ENCODE measurements at places on chromosomes 12 and 14.

GRCh38 chr12:95623554-95624170, 72.4 kb upstream of the USP44 start:
- peak; percentile 15 for DNase-seq

DNA sequence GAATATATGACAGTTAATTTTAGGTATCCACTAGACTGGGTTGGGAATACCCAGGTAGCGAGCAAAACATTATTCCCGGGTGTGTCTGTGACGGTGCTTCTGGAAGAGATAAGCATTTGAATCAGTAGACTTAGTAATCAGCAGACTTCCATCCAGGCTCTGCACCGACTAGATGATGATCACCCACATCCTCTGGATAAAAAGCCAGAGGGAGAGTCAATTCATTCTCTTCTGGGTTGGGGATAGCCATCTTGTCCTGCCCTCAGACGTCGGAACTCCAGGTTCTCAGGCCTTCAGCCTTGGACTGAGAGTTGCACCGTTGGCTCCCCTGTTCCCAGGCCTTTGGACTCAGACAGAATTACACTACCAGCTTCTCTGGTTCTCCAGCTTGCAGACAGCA, 168.0 kb downstream of the PHLDA1 start:
- DNase-seq, result no peak

GRCh38 chr14:65471038-65471878, 58.7 kb downstream of the FUT8 start:
- peak; percentile 29 for DNase-seq

- DNase-seq, result no peak
Observed at GRCh38 chr14:91146661-91147060, 32.8 kb downstream of the DGLUCY start.

DNA sequence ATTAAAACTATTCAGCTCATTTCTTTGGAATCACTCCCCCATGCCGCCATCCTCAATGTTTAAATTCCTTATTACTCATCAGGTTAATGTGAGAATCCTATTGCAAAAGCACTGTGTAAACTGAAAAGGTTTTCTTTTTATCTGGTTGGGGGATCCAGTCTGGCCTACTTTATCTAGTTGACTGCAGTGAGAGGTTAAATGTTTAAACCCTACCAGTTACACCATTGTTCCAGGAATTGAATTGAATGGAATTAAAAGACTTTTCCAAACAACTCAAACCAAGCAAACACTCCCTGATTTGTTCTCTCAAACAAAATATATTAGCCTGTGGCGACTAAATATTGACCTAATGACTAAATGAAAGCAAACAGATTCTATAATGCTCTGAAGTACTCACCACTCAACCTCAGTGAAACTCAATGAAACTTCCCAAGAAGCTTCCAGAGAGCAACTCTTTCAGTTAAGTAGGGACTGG, 100.5 kb downstream of the VEZT start:
- DNase-seq, result no peak

DNA sequence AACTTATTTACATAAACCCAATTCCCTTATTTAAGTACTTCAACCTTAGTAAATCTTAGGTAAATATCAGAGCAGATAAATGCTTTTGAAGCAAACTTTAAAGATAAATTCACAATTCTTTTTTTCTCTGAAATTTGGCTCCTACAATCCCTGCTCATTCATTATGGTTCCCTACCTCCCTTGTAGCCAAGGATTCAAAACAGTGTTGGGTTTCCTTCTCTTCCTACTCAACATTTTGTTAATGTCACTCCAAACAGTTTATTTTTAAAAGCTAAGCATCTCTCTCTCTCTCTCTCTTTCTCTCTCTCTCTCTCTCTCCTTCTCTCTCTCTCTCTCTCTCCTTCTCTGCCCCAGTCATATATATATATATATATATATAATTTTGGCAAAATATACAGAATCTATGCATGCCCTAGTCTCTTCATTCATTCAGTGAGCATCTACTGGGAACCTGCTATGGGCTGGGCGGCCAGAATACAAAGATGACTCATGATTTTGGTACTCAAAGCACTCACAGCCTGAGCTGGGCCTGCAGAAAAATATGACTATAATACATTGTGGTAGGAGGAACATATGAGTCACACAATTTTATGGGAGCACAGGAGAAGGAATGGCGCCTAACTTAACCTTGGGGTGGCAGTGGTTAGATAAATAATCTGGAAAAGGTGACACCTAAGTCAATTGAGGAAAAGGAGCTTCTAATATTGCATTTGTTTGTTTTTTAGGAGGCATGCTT, 123.7 kb upstream of the DHRS4 start:
- DNase-seq, result no peak

GRCh38 chr12:107590413-107590812, 95.2 kb upstream of the PWP1 start:
- no peak for DNase-seq

DNA sequence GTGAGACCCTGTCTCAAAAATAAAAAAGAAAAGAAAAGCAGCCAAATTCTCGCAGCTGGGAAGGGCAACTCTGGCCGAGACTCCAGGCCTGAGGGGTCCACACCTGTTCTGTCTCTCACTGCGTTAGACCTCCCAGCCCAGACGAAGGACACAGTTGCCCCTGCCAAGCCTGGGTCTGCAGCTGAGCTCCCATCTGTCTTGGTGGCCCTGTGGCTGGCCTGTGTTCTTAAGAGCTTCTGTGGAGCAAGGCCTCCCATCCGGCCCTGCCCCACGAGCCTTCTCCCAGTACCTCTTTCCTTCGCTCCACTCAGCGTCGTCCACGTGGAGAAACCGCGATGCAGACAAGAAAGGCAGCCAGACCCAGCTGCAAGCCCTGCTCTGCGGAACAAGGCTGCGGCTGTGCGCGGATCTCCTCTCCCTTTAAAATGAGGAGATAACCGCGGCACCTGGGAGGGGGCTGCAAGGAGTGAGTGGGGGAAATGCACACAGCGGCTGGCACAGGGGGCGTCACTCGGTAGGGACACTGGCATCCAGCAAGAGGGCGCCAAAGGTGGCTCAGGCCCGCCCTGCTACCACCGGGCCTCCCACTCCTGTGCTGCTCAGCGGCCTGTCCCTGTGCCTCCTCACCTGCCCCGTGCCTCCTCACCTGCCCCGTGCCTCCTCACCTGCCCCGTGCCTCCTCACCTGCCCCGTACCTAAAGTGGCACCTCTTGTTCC, 42.4 kb downstream of the LRRC74A start:
- DNase-seq, result no peak

GRCh38 chr12:6313326-6313940, 3.0 kb downstream of the PLEKHG6 start:
- no peak for DNase-seq

DNA sequence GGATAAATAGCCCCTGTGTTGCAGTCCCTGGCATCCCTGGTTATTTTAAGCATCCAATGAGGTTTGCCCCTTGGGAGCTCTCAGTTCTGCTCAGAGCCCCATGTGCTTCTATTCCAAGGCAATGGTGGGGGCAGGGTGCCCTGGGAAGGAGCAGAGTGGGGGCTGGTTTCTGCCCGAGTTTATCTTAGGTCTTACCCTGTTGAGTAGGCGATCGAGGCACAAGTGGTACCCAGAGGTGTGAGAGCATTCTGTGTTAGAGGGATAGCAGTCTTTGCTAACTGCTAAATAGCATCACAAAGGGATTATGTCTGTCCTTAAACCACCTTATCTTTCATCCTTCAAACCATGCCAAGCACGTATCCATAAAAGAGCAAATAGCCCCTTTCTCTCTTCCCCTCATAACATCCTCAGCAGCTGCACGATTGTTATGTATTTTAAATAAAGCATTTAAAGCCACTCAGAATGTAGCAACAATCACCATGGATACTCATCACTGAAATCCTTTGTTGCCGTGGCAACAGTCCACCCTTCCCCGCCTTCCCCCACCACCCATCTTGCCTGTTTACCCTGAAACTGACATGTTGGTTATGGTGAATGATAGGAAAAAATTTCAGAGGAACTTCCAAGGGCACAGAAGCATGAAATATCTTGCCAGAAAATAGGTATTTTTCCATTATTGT, 139.3 kb downstream of the PTPN11 start:
- no peak for DNase-seq

GRCh38 chr14:99401621-99402284, 78.9 kb downstream of the SETD3 start:
- no peak for DNase-seq

DNA sequence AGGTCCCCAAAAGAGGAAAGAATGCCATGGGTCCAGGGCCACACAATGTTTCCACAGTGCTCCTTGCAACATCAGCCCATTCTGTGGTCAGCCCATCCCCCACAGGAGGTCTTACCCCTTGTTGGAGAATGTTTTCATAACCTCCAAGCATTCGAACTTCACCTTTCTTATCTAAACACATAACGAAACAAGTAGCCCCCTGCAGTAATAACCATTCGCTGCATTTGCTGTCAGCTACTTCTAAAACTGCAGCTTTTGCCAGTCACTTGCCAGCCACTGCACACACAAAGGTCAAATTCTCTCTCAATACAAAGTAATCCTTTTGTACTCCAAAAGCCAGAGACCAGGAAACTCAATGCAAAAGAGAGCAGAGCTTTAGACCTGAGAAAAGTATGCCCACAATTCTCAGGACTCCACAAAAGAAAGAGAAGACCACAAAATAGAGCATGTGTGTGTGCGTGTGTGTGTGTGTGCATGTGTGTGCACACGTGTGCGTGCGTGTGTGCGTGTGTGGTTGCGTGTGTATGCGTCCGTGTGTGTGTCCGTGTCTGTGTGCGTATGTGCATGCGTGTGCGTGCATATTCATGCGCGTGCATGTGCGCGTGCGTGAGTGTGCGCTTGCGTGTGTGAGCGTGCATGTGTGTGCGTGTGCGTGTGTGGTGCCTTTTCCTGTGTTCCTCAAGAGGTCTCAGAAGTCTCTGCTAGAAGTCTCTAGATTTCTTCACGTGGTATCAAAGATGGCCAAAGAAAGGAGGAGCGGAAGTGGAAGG, 31.7 kb upstream of the NINJ2 start:
- no peak for DNase-seq

GRCh38 chr12:67765776-67766766, 117.5 kb downstream of the DYRK2 start:
- no peak for DNase-seq

- DNase-seq, result no peak
Observed at GRCh38 chr12:76890151-76891143, 11.6 kb upstream of the CSRP2 start.

GRCh38 chr14:21510735-21511657, at the start of gene METTL3:
METTL3 (minus strand) TSS chr14:21511340; CDS start chr14:21511223, 117 bp downstream.
- DNase-seq, result peak; percentile 67

DNA sequence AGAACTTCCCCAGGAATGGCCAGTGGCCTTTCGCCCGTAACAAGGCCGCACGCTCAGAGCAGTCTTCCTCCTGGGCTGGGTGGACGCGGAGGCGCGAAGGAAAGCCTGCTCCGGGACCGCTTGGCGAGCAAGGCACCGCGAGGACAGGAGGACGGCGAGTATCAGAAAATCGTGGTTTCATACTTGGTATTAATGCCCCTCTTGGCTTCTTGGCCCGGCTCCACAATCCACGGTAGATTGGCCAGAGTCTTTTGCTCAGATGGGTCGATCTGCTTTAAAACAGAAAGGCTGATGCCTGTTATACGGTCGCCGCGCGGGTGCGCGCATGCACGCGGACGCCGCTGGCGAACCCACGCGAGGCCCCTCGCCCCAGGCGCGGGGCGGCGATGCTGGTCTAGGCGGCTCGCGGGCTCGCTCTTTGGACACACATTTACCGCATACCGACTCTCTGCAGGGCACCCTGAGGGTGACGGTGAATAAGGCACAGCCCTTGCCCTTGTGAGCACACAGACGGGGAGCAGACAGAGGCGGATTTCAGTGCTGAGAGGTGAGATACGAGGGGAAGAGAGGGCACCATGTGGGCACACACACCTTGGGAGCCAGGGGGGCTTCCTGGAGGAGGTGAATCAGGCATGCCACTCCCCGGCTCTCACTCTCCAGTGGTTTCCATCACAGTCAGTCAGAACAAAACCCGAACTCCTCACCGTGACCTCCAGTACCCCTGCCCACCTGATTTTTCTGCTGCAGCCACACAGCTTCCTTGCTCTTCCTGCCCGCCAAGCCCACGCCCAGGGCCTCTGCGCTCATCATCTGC, 100.7 kb downstream of the APAF1 start:
- peak; percentile 22 for DNase-seq

DNA sequence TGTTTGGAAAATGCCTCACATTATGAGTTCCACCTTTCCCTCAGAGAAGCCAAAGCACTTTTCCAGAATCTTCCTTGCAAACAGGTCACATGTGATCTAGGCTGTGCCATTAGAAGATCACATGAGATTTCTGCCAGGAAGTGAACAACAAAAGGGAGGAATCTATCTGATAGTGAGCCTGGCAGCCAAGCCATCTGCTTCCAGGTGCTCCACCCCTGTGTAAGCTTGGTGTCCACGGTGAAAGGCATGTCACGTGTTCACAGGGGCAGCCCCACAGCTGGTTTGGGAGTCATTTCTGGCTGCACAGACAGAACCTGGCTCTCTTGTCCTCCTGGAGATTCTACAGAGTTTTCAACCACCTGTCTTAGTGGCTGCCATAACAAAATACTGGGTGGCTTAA, 3.5 kb upstream of the KSR2 start:
- no peak for DNase-seq

GRCh38 chr14:99246536-99247097, 25.4 kb downstream of the BCL11B start:
- DNase-seq, result no peak

GRCh38 chr12:53502331-53502730, 1.2 kb downstream of the TARBP2 start:
- no peak for DNase-seq

- DNase-seq, result no peak
Observed at GRCh38 chr12:54428050-54429013, 9.3 kb upstream of the ITGA5 start.

- DNase-seq, result no peak
Observed at GRCh38 chr14:87264272-87264785, 728.7 kb downstream of the GALC start.

DNA sequence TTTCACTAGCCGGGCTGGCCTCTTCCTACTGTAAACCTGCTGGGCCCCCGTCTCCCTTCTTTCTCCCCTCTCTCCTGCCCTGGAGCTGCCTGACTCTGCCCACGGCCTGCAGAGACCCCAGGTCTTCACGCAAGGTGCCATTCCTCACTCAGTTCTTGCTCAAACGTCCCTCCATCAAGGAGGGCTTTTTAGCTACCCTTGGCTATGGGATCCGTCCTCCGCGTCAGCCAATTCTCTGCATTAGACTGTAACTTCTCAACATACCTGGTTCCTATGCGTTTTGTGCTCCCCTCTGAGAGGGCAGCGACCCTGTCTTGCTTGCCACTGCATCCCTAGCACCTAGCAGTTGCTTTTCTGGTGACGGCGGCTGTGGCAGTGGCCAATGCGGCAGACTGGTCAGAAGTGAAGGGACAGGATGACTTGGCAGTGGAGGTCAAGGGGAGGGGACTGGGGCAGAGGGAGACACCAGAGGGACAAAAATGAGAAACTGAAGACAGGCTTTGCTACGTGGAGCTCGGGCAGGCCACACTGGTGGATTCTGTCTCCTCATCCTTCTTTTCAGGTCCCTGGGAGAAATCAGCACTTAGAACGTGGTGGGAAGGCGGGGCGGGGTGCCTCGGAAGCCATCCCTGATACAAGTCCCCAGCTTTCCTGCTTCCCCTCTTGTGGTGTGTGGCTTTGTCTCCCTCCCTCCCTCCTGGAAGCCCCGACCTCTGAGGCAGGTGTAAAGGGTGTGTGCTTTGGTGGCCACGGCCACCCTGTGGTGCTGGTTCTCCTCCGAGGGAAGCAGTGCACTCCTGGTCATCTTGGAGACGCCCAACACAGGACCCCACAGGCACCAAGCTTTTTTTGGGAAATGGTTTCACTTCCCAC, 1.8 kb downstream of the B3GNT4 start:
- no peak for DNase-seq

- DNase-seq, result no peak
Observed at GRCh38 chr12:45050751-45051571, at the start of gene DBX2. DBX2 (minus strand) TSS chr12:45051099; CDS start chr12:45050927, 172 bp downstream.

All from GM12891 (cell line).